OCI-LY7 (cell line): ENCODE measurements at places on chromosomes 2 and 18.
A peak's percentile ranks its signal among the peaks of the same experiment; 100 is the strongest.

GRCh38 chr2:164642268-164642667 lies 21.0 kb upstream of the GRB14 start:
- DNase-seq = no peak

GRCh38 chr2:10978090-10978670 lies 66.4 kb downstream of the KCNF1 start:
- DNase-seq = no peak

DNA sequence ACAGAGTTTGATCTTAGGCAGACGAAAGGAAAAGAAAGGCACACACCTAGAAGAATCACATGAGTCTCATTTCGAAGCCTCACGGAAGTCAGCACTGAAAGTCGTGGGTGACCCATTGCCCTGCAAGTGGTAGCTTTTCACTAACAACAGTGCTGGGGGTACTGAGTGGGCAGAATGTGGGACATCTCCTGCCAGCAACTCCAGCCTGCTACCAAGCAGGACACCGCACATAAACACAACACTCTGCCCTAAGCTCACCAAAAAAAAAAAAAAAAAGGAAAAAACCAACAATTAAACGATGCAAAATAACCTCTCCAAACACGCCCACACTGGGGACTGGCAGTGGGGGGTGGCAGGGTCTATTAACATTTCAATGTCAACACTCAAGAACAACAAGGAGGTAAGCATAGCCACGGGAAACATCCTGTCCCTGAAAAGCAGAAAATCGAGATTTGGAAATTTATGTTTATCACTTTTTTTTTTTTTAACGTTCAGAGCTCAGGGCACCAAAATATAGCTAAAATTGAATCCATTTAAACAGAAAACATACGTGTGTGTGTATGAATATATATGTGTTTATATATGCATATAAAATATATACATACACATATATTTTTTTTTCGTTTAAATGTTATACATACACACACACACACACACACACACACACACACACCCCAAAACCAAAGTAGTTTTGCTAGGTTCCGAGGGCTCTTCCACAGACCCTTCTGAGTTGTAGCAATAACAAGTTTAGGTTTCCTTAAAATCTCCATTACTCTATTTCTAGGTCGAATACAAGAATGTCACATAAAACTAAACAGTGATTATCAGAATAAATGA lies 2.2 kb downstream of the INO80D start:
- DNase-seq = peak; percentile 62

DNA sequence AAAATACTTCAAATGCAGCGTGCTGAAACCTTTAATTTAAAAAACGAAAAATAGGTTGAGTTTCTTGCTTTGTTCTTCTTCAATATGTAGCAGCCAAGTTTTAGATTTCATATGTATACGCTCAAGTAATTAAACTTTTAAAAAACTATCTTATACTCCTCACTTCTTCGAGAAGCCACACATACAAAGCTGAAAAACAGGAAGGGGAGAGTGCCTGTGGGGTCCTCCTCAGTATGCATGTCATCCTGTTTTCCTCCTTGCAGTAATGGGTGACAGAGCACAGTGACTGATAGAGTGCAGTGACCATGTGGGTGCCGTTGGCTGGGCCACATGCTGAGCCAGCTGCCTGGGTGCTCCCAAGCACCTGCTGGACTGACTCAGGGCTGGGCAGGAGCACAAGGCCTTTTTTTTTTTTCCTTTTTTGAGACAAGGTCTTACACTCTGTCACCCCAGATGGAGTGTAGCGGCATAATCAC lies 33.3 kb downstream of the UXS1 start:
- peak; percentile 78 for DNase-seq

DNA sequence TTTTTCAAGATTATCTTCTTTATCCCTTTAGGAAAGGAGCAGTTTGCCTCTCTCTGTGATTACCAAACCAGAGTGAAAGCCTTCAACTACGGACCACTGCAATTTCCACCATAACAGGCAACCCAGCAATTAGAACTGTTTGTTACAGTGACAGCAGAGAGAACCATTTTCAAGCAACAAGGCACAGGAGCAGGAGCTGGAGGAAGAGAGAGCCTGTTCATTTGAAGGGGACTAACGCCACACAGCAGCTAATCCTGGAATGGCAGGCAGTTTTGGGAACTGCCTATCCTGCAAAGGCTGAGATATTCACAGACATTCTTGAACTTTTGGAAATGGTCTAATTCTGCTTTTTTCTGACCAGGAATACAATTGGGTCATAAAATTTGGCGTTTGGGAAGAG lies 1541.9 kb upstream of the PIK3C3 start:
- DNase-seq = no peak
